Large intestine (tissue), 12 donors: ENCODE measurements at places on chromosomes 12 and 14. TPM values are rescaled to one million over a fixed set of nuclear protein-coding genes. Genes with fewer than 3 reads are reported as not detected.

CDH24 gene
- 10.5 TPM for polyA plus RNA-seq

ARHGEF25 gene
- polyA plus RNA-seq = 17.8 TPM

PLCZ1 gene
- not detected for polyA plus RNA-seq

RNASE1 gene
- 107 TPM for polyA plus RNA-seq

OTOGL gene
- polyA plus RNA-seq = 0.22 TPM

MGAT2 gene
- polyA plus RNA-seq = 50.9 TPM

SELPLG gene
- polyA plus RNA-seq = 5.6 TPM

GAS2L3 gene
- 34.0 TPM for polyA plus RNA-seq

DLGAP5 gene
- polyA plus RNA-seq = 11.6 TPM

LIMA1 gene
- polyA plus RNA-seq = 191 TPM

LAG3 gene
- 2.1 TPM for polyA plus RNA-seq

CCDC177 gene
- polyA plus RNA-seq = 0.07 TPM

SBNO1 gene
- 18.8 TPM for polyA plus RNA-seq

KRT75 gene
- polyA plus RNA-seq = not detected

RBP5 gene
- polyA plus RNA-seq = 25.7 TPM

NOS1 gene
- 11.5 TPM for polyA plus RNA-seq

KRT5 gene
- 1.8 TPM for polyA plus RNA-seq

TPPP2 gene
- 0.16 TPM for polyA plus RNA-seq

CLEC1B gene
- 0.19 TPM for polyA plus RNA-seq

RAPGEF3 gene
- polyA plus RNA-seq = 7.9 TPM

GPX2 gene
- 26.6 TPM for polyA plus RNA-seq

TMEM52B gene
- polyA plus RNA-seq = 1.3 TPM

P2RX7 gene
- 1.3 TPM for polyA plus RNA-seq

SMOC1 gene
- polyA plus RNA-seq = 0.85 TPM

SPIC gene
- polyA plus RNA-seq = 0.13 TPM

LRRK2 gene
- 2.8 TPM for polyA plus RNA-seq

SALL2 gene
- 10.2 TPM for polyA plus RNA-seq

KRT7 gene
- 8.6 TPM for polyA plus RNA-seq

GRIP1 gene
- polyA plus RNA-seq = 6.7 TPM

KLHL33 gene
- polyA plus RNA-seq = 0.64 TPM

EPYC gene
- 0.13 TPM for polyA plus RNA-seq

RIMKLB gene
- polyA plus RNA-seq = 65.2 TPM

RILPL2 gene
- 1.7 TPM for polyA plus RNA-seq

ABCC9 gene
- polyA plus RNA-seq = 7.4 TPM

TAS2R20 gene
- polyA plus RNA-seq = 2.5 TPM

SCARB1 gene
- polyA plus RNA-seq = 167 TPM

SDSL gene
- polyA plus RNA-seq = 17.4 TPM

LRP1-AS gene
- polyA plus RNA-seq = 1.7 TPM

ACACB gene
- polyA plus RNA-seq = 11.9 TPM

HAL gene
- polyA plus RNA-seq = 3.6 TPM

ISCA2 gene
- polyA plus RNA-seq = 34.7 TPM
